Esophagus squamous epithelium (tissue), 5 donors: ENCODE measurements at places on chromosomes 5 and 9. TPM values are rescaled to one million over a fixed set of nuclear protein-coding genes. Genes with fewer than 3 reads are reported as not detected.

- DNase-seq, result no peak
Observed at GRCh38 chr9:89765211-89765946, 160.6 kb downstream of the GADD45G start.

GRCh38 chr5:96384353-96384752 is 48.7 kb downstream of the PCSK1 start:
- DNase-seq, result no peak

GRCh38 chr9:96067004-96067403 is 191.5 kb downstream of the ERCC6L2 start:
- DNase-seq, result no peak

GRCh38 chr5:142013734-142014521 is 1.1 kb upstream of the GNPDA1 start:
- no peak for DNase-seq

GRCh38 chr9:107650321-107650720 is 160.8 kb upstream of the KLF4 start:
- DNase-seq, result no peak

DNA sequence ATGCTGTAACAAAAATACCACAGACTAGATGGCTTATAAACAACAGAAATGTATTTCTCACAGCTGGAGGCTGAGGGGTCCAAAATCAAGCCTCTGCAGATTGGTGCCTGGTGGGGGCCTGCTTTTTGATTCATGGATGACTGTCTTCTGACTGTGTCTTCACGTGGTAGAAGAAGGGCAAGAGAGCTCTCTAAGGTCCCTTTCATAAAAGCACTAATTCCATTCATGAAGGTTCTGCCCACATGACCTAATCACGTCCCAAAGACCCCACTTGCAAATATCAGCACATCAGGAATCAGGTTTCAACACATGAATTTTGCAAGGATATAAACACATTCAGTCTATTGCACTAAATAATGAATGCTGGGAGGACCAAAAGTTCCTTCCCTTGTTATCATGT is 278.4 kb downstream of the MARCHF11 start:
- no peak for DNase-seq

GRCh38 chr5:64775291-64775690 is 6.6 kb downstream of the CWC27 start:
- DNase-seq, result no peak

DNA sequence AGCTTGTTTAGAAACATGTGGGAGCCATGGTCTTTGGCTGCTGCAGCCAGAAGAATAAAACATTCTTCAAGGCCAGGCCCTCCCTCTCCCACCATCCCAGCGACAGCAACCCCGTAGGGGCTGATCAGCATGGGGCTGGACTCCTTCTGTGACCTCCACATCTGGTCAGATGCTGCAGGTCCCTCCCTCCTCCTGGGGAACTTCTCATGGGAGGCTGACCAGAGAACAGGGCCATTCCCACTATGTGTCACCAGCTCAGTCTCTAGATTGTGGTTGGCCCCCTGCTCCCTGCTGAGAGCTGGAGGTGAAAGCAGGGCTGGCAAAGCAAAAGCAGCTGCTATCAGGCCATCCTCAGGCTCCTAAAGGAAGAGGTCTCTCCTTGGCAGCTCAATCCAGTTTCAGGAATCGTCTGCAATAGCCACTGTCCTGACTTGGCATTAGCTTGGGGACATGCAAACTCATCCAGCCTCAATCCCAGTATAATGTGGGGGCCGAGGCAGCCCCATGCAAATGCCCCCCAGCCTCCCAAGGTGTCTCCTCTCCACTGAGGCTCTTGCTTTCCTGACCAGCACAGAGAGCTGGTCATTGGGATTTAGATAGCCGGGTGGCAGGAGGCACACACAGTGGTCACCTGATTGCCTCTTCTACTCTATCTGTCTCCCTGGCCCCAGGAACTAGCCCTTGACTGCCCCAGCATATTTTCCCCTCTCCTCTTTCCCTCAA is 81.5 kb downstream of the NRG2 start:
- no peak for DNase-seq

GRCh38 chr5:61262080-61262479 is 70.0 kb upstream of the ZSWIM6 start:
- DNase-seq, result no peak

DNA sequence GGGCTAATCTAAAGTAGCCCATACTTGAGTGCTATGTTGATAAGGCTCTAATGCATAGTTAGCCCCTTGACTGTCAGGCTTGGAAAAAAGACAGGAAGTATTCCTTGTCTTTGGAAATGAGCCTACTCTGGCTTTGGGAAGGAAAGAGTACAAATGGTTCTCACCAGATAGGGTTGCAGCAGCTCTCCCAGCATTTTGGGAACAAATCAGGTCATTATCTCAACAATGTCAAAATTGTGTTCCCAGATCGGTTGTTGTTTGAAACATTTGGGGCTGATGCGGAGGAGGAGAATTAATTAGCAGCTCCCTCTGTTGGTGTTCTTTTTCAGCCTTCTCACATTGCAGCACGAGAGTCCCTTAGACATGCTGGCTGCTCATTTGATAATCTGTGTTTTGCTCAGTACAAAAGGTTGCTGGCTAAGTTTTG is 294.7 kb upstream of the DMRT1 start:
- DNase-seq, result no peak

DNA sequence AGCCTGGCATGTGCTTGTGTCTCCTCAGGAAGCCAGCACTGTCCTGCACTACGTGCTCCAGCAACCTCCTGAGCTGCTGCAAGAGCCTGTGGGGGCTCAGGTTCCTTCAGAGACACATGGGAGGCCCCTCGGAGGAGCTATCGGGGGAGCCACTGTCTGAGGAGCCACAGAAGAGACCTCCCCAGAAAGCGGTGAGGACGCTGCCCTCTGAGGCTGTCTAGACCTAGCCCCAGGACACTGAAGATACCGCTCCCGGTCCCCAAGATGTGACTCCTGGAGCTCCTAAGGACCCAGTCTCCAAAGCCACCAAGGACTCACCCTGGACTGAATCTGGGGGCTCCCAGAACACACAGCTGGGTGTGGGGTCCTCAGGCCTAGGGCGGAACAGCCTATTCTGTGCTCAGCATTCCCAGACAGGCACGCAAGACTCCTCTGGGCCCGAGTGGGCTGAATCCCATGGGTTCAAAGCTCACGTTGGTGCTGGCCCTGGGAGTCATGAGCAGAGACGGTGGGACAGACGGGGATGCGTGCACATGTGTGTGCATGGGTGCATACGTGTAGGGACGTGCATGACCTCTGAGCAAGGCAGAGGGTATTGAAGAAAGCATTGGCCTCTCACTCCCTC is 50.0 kb downstream of the HRH2 start:
- DNase-seq, result no peak

The SOX30 gene
- not detected for total RNA-seq

The AK3 gene
- 96.4 TPM for total RNA-seq

The PIP5K1B gene
- total RNA-seq, result 0.38 TPM

The SLC4A9 gene
- total RNA-seq, result not detected
